ENCODE measurements at places on chromosomes 11 and 22. TPM values are rescaled to one million over a fixed set of nuclear protein-coding genes. Genes with fewer than 3 reads are reported as not detected.

DNA sequence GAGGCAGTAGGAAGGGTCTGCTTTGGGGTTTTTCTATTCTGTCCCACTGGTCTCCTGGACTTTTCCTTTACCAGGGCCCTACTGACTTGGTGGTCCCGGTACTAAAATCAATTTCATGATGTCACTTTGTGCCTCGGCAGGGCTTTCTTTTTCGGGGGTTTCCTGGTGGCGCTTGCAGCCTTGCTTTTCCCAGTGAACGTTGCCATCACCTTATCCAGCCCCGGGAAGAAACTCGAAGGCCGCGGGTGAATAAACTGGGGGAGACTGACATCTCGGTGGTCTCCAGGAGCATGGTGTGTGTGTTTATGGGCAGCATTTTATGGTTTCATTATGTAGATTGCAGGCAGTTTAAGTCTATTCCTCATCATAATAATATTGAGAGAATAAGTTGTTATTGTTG is 84.4 kb downstream of the KCNQ1 start:
- no peak for DNase-seq

- DNase-seq = no peak
Measured at GRCh38 chr22:46033256-46034200, 56.6 kb upstream of the WNT7B start.

The MFRP gene
- polyA plus RNA-seq = not detected

The HPX gene
- polyA plus RNA-seq = 0.32 TPM

DNA sequence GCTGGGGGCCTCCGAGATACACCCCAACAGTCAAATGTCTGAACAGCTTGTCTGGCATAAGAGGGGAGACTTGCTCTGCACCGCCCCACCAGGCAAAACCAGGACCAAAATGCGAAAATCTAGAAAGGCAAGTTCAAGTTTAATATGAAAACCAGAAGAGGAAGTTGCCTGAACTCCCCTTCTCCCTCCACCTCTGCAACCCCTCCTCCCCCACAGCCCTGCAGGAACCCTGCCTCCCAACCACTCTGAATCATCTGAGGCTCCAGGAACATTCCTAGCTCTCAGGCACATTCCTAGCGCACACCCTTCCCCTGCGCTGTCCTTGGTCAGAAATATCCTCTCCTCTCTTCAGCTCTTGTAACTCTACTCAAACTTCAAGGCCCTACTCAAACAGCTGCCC is 36.7 kb downstream of the ISX start:
- no peak for DNase-seq

- no peak for DNase-seq
Measured at GRCh38 chr11:89168396-89168795, 9.3 kb upstream of the TYR start.

The FAM181B gene
- polyA plus RNA-seq = not detected
